ENCODE measurements at places on chromosomes 5 and 9.
A peak's percentile ranks its signal among the peaks of the same experiment; 100 is the strongest.

GRCh38 chr5:41842777-41843176 is 27.4 kb downstream of the OXCT1 start:
- H3K27me3 ChIP-seq = no peaks in the 10 kb centered on the region
- no peaks in the 10 kb centered on the region for H3K4me1 ChIP-seq
- H3K4me3 ChIP-seq = no peak overlapping the region
- no peaks in the 10 kb centered on the region for H3K36me3 ChIP-seq
- no peak for DNase-seq

GRCh38 chr5:98775246-98776065 is 2.0 kb downstream of the RGMB start:
- H3K27ac ChIP-seq = peak overlapping the region; percentile 61
- DNase-seq = no peak
- H3K27me3 ChIP-seq = no peaks in the 10 kb centered on the region
- H3K4me3 ChIP-seq = peak overlapping the region; percentile 88

DNA sequence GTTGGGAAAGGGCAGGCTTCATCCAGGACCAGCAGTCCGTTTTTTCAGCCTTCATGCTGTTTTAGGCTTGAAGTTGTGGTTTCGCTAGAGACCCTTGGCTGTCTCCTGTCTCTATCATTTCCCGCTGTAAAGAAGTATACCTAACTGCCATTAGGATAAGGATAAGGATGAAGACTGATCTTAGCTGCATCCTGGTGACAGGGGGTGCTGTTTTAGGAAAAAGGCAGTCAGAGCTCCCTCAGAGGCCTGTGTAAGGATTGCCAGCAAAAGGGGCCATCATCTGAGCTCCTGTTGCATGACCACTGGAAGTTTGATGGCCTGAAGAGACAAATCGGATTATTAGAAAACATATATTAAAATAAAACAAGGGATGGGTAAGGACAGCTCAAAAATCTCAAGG is 64.8 kb upstream of the FGF10 start:
- H3K4me1 ChIP-seq = no peaks in the 10 kb centered on the region
- no peak for DNase-seq
- no peaks in the 10 kb centered on the region for H3K27me3 ChIP-seq
- H3K27ac ChIP-seq = no peak overlapping the region
- H3K36me3 ChIP-seq = no peaks in the 10 kb centered on the region

DNA sequence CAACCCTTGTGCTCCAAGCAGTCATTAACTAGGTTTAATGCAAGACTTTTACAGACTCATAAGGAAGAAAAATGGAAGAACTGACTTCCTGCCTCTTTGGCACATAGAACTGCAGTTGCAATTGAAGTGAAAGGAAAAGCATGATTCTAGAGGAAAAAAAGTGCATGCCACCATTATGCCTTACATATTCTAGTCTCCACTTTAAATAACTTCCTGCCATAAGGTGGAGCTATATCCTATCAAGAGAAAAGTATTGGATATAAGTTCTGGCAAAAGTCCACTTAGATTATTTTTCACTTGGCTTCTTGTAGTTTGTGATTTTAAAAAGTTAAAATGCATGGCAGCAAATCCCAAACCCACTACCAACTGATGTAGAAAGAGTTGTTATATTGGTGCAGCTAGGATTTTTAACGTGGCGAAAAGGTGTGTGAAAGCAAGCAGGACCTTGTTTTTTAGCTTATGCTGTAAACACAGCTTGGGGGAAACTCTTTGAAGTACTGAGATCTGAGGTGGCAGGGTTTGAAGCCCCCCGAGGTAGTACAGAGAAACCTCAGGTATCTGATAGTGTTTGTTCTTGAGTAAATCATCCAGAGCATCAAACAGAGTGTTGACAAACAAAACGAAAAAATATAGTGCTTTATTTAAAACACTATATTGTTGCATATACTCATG is 117.9 kb downstream of the ANXA1 start:
- H3K27ac ChIP-seq = no peak overlapping the region
- no peaks in the 10 kb centered on the region for H3K27me3 ChIP-seq
- H3K36me3 ChIP-seq = no peaks in the 10 kb centered on the region
- no peaks in the 10 kb centered on the region for H3K4me1 ChIP-seq
- DNase-seq = no peak

DNA sequence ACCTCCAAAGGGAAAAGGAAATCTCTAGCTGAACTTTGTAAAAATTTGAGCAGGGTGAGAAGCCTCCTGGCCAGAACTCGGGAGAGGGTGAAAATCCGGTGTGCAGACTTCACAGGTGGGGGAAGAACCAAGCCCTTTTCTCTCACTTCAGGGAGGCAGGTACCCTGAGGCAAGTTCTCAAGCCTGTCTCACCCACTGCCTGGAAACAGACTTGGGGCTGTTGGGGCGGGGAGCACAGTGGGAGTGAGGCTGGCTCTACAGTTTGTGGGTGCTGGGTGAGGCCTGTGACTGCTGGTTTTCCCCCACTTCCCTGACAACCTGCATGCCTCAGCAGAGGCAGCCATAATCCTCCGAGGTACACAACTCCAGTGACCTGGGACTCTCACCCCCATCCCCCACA is 187.1 kb downstream of the KIF4B start:
- H3K4me1 ChIP-seq = no peaks in the 10 kb centered on the region
- no peaks in the 10 kb centered on the region for H3K36me3 ChIP-seq
- no peak overlapping the region for H3K4me3 ChIP-seq
- no peak for DNase-seq
- no peak overlapping the region for H3K27ac ChIP-seq
- no peaks in the 10 kb centered on the region for H3K27me3 ChIP-seq
